Activated CD4-positive, alpha-beta memory T cell treated with anti-CD3 and anti-CD28 coated beads for 36 hours (primary cell): ENCODE measurements at places on chromosomes 5 and 9. TPM values are rescaled to one million over a fixed set of nuclear protein-coding genes. Genes with fewer than 3 reads are reported as not detected.

Gene CLIC3
- 0.61 TPM for total RNA-seq

Gene AK8
- total RNA-seq: 0.10 TPM

Gene TSSK1B
- not detected for total RNA-seq

Gene SHOC1
- not detected for total RNA-seq

Gene SCGB3A2
- total RNA-seq: not detected

Gene IDNK
- total RNA-seq: 5.0 TPM

Gene CATSPER3
- 0.45 TPM for total RNA-seq

Gene SLC6A7
- total RNA-seq: not detected

Gene PCDHGA5
- not detected for total RNA-seq

Gene C9orf153
- 0.39 TPM for total RNA-seq

Gene SV2C
- total RNA-seq: 0.02 TPM

GRCh38 chr9:13378154-13378553 is 98.7 kb upstream of the MPDZ start:
- DNase-seq: no peak

DNA sequence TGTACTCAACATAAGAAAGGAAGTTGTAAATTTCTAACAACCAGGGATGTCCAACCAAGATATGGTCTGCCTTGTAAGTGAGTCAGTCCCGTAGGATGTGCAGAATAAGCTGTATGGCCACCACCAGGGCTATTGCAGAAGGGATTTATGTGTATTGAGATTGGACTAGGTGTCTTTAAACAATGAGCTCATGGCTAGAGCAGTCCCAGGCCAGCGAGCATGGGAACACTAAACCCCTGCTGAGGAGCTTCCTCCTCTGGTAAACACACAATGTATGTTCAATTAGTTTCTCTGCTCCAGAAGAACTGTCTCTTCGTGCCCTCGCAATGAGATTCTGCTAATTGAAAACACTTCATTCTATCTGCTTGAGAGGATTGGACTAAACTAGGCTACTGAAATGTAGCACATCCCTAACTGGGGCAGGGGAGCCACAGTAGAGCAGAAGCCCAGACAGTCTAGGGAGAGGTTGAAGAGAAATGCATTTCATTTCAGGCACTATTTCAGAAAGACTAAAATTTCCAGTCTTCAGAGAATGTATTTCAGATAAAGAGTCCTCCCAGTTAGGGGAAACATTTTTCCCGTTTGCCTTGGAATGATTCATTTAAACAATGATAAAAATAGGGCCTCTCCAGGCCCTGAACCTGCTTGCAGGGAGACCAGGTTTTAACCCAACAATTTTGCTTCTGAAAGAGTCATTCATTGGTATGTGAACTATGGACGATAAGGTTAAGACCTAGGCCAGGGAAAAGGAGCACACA is 154.7 kb downstream of the FAM114A2 start:
- no peak for DNase-seq

DNA sequence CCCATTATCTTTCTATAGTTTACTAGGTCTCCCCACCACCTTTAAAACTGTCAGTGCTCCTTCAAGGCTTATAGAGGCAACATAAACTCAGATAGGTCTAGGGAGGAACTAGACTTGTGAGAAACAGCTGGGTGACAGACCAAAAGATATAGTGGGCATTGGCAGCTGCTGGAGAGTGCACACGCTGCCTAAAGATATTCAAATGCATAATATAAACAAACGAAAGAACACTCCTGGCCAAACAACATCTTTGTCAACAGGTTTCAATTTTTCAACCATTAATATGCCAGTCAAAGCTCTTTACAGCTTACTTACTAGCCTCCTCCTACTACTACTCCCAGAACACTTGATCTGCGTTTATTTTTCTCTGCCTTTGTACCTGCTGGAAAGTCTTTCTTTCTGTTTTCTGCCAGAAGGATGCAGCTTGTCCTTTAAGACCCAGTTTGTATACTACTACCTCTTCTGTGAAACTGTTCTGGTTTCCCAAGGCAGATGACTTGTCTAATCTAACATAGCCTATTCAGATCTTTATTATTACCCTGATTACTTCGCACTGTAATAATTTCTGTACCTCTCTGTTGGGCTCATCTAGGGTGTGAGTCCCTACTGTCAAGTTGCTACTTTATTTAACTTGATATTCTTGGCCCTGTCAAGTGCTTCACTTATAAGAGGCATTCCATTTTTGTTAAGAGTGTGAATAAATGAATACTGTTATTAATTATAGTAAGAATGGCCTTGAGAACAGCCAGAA is 14.3 kb downstream of the KDM3B start:
- no peak for DNase-seq

- peak; percentile 10 for DNase-seq
These were observed at the start of gene NPR3 for GRCh38 chr5:32710550-32711361. TSS of gene NPR3 (plus strand) at chr5:32711321. CDS start at chr5:32711777, 456 bp downstream.

GRCh38 chr5:131171276-131171810 is 599 bp downstream of the LYRM7 start:
- DNase-seq: peak; percentile 62

DNA sequence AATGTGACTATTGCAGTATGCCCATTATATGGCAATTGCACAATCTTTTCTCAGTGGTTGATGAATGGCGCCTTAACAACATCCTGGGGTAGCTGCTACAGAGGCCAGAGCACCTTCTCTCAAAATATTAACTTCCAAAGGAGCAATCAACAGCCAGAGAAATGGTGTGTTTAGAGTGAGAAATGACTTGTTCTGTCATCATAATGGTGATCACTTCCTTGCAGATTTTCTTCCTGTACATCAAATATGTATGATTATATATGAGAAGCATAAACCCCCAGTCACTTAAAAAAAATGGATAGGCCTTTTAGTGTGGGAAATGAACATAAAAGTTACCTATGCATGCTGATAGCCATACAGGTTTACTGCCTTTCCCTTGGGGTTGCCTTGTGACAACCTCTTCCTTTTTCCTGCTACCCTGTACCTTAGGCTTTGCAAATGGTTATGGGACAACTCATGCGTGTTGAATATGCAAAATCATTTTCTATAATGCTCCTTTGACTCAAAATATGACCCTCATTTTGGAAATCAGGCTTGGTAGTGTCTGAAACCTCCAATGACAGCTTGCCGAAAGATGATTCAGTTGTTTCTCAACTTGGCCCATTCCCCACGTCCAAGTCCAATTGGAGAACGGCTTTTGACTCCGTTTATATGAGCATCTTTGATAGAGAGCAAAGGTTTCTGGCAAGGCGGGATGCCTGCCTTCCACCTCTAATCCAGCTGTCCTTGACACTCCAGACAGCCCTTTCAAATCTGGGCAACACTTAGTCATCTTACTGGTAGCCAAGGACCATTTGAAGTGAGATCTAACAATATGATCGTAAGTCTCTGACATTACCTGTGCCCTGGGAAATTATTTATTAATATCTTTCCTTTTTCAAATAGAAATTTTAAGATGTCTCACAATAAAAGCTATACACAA is 69.3 kb downstream of the SLC1A1 start:
- DNase-seq: no peak

DNA sequence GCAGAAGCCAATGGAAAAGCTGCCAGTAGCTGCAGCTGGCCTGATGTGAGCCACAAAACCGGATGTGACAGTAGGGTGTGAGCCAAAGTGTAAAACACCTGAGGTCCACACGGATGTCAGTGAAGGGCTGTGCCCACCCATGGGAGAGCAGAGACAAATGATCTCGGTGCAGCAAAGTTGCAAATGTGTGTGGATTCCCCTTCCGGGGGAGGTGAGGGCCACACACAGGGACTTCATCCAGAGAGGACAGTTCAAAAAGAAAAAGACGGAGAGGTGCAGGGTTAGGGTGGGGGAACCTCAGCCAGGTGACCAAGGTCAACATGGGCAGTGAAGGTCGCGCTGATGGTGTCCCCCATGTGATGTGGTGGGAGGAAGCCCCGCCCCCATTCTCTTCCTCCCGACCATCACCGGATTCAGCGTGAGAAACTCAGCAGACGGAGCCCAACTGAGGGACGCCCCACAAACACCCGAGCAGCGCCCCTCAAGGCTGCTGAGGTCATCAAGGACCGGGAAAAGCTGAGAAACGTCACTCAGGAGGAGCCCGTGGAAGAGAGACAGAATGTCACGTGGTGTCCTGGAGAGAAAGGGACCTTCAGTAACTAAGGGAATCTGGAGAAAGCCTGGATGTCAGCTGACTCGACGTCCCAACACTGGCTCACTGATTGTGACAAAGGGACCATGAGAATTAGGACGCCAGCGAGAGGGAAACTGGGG is 11.4 kb upstream of the PTGDS start:
- DNase-seq: peak; percentile 54

GRCh38 chr9:108053555-108054061 is 564.0 kb upstream of the KLF4 start:
- no peak for DNase-seq

GRCh38 chr5:71925608-71926091 is 181.6 kb upstream of the MAP1B start:
- DNase-seq: no peak

DNA sequence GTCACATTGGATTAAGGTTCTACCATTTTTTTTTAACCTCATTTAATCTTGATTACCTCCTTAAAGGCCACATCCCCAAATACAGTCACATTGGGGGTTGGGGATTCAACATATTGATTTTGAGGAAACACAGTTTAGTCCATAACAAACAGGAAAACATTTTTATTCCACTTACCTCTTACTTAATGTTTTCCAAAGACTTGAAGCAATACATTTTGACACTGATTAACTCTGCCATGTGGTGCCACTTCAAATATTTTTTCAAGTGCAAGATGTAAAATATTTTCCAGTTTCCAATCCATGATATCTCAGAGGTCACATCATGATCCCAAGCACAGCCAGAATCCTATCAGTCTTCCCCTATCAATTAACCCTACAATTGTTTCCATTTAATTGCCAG is 548.0 kb downstream of the CSNK1G3 start:
- no peak for DNase-seq

DNA sequence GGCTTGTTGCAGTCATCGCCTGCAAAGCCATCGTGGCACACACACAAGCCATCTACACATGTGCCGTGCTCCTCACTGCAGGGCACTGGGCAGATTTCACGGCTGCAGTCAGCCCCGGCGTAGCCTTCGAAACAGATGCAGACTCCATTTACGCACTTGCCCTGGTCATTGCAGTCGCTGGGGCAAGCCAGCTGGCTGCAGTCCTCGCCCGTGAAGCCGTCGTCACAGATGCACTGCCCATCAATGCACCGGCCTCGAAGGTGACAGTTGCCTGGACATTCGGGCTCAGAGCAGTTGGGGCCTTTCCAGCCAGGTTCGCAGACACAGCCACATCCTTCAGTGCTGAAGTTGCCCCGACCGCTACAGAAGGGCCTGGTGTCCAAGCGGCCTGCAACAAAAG is 31.1 kb downstream of the TNC start:
- no peak for DNase-seq

DNA sequence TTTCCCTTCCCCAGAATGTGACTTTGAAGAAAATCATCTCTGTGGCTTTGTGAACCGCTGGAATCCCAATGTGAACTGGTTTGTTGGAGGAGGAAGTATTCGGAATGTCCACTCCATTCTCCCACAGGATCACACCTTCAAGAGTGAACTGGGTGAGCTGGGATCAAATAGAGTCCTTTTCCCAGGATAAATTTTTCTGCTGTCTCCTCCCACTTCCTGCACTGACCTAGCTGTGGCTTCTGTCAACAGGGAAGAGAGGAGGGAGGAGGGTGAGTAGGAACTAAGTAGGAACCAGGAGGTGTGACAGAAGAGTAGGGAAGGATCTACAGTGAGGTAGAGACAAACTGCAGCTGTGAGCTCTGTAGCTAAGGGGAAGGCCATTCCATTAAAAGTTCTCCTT is 69.3 kb downstream of the MAMDC2 start:
- no peak for DNase-seq

DNA sequence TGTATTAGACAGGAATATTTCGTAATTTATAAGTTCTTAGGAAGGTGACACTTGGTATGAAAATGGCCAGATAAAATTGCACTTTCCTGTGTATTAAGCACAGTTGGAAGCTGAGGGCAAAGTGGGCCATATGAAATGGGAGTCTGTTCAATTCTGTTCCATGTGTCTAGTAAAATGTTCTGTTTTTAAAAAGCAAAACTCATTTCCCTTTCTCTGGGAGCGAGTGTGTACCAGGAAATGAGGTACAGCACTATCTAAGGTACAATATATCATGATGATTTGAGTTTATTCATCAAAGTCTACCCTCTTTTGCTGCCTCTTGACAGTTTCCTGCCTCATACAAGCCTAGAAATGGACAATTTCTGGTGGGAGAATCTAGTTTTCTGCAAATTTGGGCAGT is 51.2 kb upstream of the KCNN2 start:
- DNase-seq: no peak

DNA sequence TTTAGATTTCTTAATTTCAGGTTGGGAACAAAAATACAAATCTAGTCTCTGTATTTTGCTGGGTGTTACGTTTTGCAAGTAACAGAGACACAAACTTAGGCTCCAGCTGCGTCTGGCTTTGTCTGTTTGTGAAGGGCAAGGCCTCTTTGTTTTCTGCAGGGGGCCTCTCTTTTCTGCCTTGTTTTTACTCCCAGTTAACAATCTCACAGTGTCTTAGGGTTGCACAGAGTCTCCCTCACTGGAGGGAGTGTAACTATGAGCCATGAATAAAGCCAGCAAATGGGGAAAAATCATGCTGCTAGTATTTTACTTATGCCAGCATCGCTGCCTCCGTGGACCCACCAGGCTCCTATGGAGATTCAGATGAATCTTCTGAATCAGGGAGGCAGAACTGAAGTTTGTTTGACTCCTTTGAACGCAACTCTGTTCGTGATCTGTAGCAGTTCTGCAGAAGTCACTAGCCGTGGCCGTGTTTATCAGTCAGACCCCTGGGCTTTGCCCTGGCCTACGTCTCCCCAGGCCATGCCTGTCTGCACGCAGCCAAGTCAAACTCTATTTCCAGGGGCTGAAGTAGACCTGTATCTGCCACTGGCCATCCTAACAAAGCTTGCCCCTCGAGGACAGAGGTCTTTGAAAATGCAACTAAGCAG is 77.2 kb downstream of the ATP10B start:
- no peak for DNase-seq

- no peak for DNase-seq
These were observed 20.9 kb upstream of the MAN2A1 start for GRCh38 chr5:109668668-109669422.

- no peak for DNase-seq
These were observed 639.7 kb upstream of the C9orf72 start for GRCh38 chr9:28212979-28213378.

- no peak for DNase-seq
These were observed 1941.4 kb upstream of the NUDT12 start for GRCh38 chr5:105503950-105504349.

DNA sequence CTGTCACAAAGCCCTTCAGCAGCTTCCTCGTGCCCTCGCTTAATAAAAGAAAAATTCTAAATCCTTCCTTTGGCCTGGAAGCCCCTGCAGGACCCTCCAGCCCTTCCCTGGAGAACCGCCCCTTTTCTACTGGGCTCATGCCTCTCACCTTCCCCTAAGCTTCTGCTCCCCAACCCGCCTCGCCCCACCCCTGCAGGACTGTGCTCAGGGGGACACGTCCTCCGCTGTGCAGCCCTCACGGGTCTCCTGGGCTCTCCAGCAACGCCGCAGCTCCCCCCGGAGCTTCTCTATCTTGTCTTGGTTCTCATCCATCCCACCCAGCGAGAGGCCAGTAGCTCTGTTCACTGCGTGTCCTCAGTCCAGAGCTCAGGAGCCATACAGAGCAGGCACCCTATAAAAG is 65.6 kb upstream of the SARDH start:
- no peak for DNase-seq
